Stimulated activated CD8-positive, alpha-beta memory T cell treated with anti-CD3 and anti-CD28 coated beads, Interleukin-7, amount 100 ng/mL, for 1 hour (primary cell): ENCODE measurements at places on chromosomes 2 and 18.

DNA sequence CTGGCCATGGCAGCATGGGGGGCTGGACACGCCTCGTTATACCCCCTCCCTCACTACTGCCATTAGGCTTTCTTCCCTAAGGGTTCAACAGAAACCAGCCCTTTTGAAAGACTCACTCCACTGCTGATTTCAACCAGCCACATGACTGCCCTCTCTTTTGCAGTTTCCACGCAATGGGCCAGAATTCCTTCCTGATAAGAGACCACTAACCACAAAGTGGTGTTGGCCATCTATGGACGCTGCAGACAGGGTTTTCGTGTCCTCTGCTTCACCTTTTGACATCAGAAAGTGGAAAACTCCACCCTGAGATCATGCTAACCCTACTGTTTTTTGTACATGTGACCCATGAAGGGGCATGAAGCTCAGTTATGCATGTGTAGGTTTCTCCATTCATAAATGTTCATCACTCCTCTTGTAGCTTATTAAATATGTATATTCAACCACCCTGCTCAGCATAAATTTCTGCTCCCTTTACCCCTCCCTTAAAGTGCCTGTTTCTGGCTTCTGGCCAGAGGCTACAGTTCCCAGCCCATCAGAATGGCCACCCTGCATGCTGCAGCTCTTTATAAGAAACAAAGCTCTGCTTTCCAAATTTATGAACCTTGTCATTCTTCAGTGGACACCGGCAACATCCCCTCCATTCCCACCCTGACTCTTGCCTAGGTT, 106.6 kb upstream of the MSH6 start:
- DNase-seq: no peak

DNA sequence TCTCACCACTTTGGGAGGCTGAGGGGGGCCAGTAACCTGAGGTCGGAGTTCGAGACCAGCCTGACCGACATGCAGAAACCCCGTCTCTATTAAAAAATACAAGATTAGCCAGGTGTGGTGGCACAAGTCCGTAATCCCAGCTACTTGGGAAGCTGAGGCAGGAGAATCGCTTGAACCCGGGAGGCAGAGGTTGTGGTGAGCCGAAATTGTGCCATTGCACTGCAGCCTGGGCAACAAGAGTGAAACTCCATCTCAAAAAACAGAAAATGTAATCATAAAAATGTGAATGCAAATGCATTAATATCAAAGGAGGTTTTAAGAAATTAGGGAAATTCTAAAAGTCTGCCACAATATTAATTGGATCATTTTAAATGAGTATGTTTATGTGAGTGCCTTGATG, 45.7 kb downstream of the ACTR2 start:
- no peak for DNase-seq

- no peak for DNase-seq
Measured at GRCh38 chr18:57077786-57078552, 68.9 kb upstream of the BOD1L2 start.

- no peak for DNase-seq
Measured at GRCh38 chr2:157311706-157312105, 13.9 kb downstream of the ERMN start.
